ENCODE measurements at places on chromosomes 12 and 14.

GRCh38 chr12:118038137-118038536 lies 21.6 kb downstream of the RFC5 start:
- no peak for DNase-seq

GRCh38 chr12:2149091-2149490 lies 96.3 kb downstream of the CACNA1C start:
- DNase-seq, result no peak

GRCh38 chr12:116267948-116268347 lies 9.5 kb downstream of the MED13L start:
- no peak for DNase-seq

DNA sequence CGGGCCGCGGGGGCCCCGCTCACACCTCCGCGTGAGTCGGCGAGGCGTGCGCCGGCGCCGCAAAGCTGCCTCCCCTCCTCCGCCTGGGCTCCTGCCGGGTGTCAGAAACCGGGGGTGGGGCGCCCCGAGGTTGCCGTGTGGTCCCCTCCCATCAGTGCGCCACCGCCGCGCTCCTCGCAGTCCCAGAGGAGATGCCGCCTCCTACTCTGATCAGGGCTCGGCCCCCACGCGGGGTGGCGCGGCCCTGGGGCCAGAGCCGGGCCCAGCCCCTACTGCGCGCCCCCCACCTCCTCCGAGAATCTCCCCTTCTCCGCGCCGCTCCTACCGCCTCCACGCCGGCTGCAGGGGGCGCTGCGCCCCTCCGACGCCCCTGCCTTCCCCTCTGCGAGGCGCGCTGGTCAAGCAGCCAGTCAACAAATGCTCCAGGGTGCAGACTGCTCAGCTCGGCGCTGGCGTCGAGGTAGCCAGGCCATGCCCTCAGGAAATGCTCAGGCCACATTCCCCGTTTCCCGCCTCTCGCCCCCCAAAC lies 467 bp upstream of the JAG2 start:
- peak; percentile 32 for DNase-seq

DNA sequence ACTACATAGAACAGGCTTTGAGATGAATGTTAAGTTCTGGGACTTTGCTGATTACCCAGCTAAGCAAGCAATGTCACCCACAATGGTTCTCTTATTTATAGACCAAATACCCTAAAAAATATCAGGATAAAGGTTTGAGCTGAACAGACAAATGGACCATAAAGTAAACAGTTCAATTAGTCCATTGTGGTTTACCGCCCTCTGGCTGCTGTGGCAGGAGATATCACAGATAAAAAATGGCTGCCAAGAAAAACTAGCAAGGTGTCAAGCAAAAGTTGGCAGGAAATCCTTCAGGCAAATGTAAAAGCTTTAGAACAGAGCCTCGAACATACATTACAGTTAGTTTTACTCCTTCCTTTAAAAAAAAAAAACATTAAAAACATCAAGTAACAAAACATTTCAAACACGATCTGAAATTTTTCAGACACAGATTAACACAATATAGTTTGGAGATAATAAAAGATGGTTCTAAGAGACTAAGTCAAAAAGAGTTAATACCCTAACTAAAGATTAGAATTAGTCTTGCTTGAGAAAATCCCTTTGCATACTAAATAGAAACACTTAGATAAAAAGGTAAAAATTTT lies 41.3 kb downstream of the MED13L start:
- DNase-seq, result peak; percentile 10
